ENCODE measurements at places on chromosomes 1 and 21.

GRCh38 chr1:19483261-19483660, 2.1 kb downstream of the CAPZB start:
- DNase-seq, result no peak

DNA sequence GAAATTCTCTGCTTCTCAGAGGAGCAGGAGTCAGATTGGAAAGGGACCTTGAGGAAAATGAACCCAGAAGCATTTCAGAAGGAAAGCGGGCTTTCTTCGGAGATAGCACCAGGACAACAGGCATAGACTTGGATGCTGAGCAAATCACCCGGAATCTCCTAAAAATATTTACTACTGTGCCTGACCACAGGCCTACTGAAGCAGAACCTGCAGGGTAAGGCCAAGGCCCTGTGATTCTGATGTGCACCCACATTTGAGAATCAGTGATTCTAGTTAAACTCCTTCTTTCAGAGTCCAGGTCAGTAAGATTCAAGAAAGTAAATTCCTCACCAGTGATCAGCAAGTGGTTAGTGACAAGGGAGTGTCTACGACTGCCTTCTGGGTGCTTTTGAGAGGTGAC, 307.3 kb upstream of the DUSP10 start:
- no peak for DNase-seq

DNA sequence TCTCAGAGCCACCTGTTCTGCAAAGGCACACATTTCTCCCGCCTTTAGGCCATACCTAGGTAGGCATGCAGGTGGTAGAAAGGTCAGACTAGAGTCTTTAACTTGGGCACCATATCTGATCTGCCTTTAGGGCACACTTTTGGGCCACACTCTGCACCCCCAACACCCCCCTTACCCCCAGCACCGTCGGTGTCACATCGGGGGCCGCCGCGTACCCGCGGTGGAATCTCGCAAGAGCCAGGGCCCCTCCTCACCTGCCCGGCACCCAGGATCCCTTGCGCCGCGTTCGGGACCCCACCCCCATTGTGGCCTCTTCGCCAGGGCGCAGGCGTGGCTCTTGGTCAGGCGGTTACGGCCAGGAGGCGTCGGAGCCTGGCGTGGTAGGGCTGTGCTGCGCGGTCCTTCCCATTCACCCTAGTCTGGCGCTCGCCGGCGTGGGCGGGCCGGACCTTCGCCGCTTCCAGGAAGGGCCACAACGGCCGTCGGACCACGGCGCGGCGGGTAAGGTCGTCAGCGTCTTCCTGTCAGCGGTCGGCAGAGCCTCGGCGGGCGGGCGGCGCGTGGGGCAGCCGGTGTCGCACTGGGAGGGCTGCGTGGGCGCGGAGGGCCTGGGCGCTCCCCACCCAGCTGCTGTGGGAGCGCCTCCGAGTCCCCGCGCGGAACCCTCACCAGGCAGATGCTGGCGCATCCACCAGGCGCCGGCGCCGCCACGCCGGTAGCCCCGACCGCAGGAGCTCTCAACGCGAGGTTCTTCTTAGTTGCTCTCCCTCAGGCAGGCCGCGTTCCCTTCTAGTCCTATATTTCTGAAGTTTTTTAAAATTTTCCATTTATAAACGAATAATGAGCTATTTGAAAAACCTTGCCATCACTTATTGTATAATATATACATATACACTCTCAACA, at the start of gene DNAH14:
Gene DNAH14, plus strand, starts transcription at position 341 of the 903 bp plus-strand sequence. CDS start 23,028 bp downstream, outside the sequence.
- DNase-seq, result no peak

DNA sequence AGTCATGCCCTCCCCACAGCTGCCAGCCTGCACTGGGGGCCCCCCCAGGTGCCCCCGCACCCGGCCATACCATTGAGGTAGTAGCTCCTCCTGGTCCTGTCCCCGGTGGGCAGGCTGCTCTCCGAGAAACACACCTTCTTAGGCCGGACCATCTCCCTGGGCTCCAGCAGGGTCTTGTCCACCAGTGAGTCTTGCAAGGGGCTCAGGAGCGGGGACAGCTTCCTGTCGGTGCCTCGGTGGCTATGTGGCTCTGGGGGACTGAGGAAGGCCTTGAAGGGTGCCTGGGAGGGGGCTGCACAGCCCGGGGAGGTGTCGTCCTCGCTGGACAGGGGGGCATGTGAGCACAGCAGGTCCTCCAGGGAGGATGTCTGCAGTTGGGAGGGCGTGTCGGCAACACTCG, 12.9 kb upstream of the FTCD start:
- no peak for DNase-seq

DNA sequence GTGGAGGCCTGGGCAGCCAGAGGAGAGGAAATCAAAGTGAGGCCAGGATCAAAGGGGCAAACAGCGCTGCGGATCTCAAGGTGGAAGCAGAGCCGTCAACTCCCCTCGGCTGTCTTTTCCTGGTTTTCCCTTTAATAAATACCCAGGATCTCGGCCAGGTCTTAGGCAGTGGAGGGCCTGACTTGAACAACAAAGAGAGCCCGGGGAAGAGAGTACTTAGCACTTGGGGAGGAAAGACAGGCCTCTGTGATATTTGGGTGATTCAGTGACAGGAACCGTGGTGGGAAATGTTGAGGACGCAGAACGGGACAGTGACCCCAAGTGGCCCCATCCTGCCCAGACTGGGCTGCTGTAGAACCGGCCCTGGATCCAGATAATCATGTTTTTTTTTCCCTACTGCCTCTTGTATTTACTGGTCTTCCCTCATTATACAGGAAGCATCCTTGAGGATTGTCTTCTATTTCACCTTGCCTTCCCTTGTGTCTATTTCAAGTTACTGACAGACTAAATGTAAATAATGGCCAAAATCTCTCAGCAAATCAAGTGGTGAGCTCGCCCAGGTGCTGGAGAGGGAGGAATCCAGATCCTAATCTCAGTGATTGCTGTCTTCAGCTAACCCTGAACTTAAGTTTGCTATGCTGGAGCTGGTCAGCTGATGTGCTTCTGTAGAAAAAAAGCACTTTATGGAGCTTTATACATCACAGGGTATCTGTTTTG, 2.8 kb upstream of the MIXL1 start:
- DNase-seq, result no peak

DNA sequence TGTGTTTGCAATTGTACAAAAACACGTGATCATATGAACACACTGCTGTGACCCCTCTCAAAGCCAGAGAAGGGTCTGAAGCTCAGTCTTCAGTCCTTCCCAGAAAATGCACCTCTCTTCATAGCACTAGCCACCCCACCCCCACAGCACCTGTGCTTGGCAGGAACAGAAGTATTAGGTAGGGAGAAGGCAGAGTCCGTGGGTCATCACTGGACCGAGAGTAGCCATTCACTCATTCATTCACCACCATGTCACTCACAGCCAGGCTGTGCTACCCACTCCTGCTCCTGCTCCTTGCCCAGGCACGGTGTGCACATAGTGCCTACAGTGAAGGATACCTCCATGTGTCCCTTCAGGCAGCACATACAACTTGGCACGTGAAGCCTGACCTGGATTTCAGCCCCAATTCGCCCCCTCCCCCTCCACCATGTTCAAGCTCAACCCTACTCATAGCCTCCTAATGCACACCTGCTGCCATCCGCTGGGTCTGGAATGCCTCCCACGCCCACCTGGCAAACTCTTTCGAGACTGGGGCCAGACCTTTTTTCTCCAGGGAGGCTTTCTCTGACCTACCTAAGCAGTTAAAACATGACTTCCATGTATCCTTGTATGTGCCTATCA, 81.9 kb upstream of the GALNT2 start:
- no peak for DNase-seq

- peak; percentile 75 for DNase-seq
Observed at GRCh38 chr1:61741711-61742619, at the start of gene PATJ. Gene PATJ (plus strand): TSS chr1:61742480. CDS start chr1:61762893, 20,413 bp downstream.

DNA sequence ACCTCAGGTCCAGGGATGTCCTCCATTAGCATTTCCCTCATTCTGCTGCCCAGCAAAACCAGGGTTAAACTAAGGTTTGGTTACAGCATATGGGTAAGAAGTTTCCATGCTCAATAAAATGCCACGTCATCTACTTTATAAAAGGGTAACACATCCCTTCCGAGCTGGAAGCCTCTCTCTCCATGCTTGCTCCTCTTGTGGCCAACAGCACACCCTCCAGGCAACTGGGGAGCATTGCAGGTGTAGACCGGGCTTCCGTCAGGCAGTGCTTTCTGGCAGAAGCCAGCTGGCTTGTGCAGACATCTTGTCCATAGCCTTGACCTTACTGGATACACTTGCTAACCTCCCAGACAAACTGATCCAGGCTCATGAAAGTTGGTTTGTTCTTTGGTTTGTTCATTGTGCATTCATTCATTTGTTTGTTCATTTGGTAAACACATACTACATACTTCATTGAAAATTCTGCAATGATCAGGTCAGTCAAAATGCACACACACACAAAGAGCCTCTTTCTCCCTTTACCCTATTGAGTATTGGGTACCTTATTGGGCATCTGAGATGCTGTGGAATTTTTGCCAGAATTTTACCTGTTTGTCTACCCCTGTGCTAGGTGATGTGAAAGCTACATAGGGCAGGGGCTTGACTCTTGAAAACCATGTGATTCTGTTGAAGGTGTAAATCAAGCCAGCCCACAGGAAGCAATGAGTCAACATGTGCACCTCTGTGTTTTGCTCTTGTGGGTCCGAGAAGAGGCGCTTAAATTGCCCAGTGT, 422.8 kb downstream of the CAMTA1 start:
- DNase-seq, result no peak

GRCh38 chr1:11838349-11839272, 9.0 kb downstream of the NPPA start:
- peak; percentile 62 for DNase-seq

GRCh38 chr1:192766876-192767275, 42.0 kb upstream of the RGS2 start:
- DNase-seq, result no peak

GRCh38 chr1:240515505-240515904, 96.5 kb downstream of the GREM2 start:
- no peak for DNase-seq

DNA sequence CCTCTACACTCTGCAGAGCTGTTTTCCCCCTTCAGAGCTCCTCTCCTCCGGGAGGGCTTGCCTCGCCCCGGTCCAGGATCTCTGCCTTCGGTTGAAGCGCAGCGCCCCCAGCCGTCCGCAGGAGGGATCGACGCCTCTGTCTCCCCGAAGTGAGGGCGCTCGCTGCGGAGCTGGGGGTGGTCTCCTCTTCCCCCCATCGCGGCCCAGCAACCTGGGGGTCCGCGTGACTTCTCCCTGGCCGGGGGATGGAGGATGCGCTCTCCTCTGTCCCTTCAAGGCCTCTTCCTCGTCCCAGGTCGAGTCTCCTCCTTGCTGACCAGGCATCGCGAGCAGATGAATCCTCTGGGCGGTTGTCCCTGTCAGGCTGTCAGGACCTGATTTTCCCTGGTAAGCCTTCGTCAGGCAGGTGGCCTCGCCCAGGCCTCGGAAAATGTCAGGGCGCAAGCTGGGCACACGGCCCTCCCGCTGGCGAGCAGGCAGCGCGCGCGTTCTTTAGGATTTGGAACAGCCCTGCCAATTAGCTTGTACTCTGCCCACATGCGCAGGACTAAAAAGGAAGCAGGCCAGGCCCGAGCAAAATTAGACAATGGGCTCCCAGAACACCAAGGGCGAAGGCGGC, 90.5 kb downstream of the EDEM3 start:
- no peak for DNase-seq

DNA sequence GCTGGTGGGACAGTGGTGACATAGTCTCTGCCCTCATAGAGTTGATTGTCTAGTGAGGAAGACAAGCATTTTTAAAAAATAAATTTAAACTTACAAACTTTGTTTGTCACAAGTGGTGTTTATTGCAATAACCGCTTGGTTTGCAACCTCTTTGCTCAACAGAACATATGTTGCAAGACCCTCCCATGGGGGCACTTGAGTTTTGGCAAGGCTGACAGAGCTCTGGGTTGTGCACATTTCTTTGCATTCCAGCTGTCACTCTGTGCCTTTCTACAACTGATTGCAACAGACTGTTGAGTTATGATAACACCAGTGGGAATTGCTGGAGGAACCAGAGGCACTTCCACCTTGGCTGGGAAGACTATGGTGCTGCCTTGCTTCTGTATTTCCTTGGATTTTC, 58.4 kb downstream of the LAMC2 start:
- DNase-seq, result no peak

DNA sequence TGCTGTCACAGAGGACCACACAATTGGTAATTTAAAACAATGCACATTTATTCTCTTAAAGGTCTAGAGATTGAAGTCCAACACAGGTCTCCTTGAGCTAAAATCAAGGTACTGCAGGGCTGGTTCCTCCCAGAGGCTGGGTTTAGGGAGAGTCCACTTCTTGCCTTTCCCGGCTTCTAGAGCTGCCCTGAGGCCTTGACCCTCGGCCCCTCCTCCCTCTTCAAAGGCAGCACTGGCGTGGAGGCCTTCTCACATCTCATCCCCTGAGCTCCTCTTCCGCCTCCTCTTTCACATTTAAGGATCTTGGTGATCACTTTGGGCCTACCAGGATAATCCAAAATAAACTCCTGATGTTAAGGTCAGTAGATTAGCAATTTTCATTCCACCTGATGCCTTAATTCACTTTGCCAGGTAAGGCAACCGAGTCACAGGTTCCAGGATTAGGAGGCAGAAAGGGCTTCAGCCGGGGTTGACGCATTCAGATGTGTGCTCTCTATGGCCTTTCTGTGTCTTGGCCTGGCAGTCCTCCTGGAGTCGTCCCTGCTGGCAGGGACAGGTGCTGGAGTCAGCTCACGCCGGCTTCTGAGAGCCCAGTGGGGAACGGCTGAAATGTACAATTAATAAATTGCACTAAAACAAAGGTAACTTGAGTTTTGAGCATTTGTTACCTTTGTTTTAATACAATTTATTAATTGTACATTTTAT, 61.2 kb upstream of the ABCG1 start:
- no peak for DNase-seq

Measured in central memory CD4-positive, alpha-beta T cell (primary cell).